Stimulated activated CD4-positive, alpha-beta T cell treated with anti-CD3 and anti-CD28 coated beads, Interleukin-15, amount 100 ng/mL, for 1 hour (primary cell): ENCODE measurements at places on chromosomes 2 and 18.

DNA sequence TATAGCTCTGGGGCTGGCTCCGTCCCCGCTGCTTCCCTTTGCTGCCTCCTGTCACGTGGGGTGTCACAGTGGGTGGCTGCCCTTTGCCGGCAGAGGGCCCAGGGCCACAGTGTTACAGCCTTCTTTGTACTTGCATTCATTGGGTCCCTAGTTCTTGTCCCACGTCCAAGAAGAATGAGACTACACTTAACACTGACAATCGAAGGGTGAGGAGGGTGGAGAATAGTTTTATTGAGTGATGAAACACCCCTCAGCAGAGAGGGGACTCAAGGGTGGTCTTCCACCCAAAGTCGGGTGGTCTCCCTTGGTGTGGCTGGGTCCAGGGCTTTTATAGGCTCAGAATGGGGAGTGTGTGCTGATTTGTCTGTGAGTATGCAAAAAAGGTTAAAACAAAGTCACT, 1.9 kb downstream of the ATG4B start:
- no peak for DNase-seq

DNA sequence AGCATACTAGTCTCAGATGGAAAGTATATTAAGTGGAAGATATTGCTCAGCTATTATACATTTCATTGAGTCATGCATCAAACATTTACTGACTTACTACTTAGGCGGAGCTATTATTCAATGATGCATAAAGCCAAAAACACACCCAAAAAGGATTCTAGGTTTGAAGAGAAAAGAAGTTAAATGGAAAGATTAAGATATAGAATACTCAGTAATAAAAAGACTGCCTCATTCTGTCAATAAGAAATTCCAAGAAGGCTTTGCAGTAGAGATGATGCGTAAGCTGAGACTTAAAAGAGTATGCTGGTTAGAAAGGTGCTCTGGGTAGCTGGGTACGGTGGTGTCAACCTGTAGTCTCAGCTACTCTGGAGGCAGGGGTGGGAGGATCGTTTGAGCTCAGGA, 27.6 kb downstream of the STK17B start:
- DNase-seq, result no peak

DNA sequence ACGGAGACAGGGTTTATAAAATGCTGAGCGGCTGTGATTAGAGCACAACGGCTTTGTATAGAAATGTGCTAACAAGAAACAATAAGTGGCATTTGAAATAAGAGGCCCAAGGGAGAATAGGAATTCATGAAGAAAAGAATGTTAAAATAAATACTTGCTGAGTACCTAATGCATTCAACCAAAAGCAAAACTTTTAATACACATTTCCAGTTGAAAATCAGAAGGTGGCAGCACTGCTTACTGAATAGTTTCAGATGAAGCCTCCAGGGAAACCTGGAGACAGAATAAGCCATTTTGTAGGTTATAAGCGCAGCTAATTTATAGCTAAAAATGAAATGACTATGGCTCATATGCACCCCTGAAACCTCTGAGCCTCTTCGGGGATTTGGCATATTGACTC, 286.6 kb downstream of the DPP10 start:
- no peak for DNase-seq

DNA sequence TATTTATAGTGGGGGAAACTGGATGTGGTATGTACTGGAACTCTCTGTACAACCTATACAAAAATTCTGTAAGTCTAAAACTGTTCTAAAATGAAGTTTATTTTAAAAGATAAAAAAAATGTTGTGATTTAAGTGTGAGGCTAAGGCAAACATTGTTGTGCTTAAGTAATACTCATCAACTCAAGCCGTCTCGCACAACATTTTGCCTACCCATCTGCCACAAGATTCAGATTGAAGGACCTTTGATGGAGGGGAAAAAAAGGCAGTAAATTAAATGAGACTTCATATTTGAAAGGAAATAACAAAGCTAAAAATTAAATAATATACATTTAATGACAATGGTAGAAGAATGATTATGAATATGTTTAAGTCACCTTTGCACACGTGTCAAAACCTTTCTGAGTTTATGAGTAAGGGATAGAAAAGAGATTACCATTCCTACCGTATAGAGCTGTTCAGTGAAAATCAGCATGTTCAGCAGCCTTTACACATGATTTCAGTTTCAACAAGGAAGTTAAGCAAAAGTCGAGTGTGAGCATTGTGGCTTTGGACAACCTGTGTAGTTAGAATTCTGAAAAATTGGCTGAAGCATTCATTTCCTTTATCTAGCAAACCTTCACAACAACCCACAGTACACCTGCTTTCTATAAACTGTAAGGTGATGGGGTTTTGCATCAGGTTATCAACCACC, 499.3 kb downstream of the IRS1 start:
- no peak for DNase-seq

DNA sequence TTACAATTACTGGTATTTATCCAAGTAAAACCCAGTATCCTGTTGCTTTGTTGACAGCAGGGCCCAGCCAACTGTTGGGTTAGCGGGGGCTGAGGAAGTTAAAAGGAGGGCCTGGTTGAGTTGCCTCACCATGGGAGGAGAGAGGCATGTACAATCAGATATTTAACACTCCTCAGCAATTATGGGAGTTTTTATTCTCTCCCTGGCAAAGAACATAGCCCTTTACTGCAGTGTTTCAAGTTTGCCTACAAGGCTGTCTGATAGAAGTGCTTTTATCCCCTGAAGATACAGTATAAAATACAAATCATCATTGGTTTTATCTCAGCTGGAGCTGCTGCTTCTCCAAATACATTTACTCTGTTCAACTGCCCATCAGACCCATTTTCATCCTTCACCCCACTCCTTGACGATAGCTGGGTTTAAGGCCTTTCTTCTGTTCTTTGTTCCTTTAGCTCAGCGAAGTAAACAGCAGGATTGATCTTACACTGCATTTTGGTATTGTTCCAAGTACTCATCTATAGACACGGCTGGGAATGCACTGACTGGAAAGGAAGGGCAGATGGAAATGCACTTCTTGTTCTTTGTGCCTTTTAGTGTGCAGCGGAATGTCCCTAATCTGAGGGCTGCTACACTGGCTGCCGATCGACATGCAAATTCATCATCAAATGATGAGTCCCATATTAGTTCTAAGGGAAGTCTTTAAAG, 402.5 kb upstream of the SPRED2 start:
- DNase-seq, result no peak

- no peak for DNase-seq
Observed at GRCh38 chr2:171042253-171042969, 113.4 kb downstream of the GORASP2 start.

DNA sequence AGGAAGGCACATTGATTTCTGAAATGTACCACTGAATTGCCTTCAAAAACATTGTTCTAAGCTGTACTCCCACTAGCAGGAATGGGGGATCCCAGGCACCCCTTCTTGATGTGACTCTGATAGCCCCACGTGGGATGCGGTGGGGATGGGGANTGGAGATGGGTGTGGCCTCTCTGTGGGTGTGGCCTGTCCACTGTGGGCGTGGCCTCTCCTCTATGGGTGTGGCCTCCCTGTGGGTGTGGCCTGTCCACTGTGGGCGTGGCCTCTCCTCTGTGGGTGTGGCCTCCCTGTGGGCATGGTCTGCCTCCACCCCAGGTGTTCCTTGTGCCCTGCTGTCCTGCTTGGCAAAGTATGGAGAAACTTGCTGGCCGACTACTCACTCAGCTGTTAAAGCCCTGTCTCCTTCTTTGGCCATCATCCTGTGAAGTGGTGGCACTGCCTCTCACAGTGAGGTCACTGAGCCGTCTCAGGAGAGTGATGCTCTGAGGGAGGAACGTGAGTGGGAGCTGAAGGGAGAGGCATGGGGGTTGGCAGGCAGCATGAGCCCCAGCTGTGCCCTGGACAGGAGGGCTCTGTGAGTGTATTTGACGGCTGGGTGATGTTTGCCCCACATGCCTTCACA, 6.7 kb upstream of the PARD6G start:
- DNase-seq, result no peak

- no peak for DNase-seq
Observed at GRCh38 chr2:160375037-160375436, 118.6 kb downstream of the RBMS1 start.

DNA sequence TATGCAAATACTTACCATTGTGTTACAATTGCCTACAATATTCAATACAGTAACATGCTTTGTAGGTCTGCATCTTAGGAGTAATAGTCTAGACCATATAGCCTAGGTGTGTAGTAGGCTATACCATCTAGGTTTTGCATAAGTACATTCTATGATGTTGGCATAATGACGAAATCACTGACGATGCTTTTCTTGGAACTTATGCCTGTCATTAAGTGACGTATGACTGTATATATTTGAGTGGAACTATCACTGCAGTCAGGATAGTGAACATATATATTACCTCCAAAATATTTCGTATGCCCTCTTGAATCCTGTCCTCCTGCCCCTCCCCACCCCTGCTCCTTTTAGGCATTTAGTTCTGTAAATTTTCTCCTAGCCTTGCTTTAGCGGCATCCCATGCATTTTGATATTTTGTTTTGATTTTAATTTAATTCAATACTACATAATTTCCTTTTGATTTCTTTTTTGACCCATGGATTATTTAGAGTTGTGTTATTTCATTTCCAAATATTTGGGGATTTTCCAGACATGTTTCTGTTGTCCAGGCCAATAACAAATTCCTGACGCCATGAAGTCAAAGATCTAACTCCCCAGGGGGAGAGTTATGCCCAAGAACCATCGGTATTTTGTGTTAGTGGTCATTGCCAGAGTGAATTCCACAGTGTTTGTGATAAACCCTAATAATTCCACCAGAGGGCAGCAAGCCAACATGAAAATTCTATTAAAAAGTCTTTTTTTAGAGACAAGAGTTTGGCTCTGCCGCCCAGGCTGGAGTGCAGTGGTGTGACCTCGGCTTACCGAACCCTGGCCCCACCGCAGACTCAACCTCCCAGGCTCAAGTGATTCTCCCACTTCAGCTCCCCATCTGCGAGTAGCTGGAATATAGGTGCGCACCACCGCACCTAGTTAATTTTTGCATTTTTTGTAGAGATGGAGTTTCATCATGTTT, 24.2 kb upstream of the CASP8 start:
- no peak for DNase-seq

DNA sequence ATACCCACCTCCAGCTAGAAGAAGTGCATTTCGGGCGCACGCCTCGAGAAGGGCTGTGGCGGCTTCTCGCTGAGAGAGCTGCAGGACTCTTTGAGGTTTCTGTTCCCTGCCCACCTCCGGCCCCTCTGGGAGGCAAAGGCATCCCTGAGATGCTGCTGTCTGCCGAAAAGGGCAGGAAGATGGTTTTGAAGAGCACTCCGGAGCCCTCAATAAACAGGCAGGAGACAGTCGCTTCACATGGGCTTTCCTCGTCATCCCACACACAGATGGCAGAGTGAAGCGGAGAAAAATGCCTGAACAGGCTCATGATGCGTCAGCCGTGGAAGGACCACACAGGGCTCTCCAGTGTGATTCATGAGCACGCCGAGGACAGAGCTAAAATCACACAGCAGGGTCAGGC, 25.4 kb upstream of the GLI2 start:
- DNase-seq, result no peak

DNA sequence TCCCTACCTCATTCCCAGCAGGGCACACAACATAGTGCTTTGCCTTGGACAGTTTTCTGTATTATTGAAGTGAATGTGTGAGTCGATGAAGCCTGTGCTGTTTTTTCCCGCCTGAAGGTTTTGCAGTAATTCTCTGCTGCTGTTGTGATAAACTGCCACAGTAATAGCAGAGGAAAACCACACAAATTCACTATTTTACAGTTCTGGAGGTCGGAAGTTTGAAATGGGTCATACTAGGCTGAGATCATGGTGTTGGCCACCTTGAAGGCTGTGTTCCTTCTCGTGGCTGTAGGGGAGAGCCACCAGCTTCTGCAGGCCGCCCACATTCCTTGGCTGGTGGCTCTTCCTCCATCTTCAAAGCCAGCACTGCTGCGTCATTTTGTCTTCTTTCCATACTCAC, 678 bp upstream of the SLC16A14 start:
- no peak for DNase-seq

DNA sequence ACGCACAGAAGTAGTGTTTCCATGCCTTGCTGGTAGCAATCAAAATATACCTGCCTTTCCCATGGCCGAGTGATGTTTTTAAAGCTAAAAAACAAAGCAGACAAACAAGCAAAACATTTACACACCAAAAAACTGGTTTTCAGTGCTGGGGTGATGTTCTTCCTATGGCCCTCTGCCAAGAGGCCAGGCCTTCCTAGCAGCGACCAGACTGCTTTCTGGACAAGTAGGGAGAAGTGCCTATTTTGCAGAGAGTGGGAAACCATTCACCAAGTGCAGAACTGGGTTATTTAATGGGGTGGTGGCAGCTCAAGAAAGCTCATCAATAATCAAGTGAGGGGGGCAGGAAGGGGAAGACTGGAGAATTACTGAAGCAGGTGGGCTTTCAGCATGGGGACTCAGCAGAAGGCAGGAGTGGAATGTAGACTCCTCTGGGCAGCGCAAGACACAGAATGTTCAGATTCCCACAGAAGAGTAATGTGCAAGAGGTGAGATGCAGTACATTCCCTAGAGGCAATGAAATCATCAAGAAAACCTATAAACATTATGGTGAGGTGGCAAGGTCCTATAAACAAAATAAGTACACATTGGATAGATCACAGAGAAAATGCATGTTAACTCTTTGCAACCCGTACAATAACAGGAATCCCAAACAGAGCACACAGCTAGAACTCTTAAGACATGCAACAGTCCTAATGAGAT, 44.0 kb downstream of the CPO start:
- DNase-seq, result no peak

DNA sequence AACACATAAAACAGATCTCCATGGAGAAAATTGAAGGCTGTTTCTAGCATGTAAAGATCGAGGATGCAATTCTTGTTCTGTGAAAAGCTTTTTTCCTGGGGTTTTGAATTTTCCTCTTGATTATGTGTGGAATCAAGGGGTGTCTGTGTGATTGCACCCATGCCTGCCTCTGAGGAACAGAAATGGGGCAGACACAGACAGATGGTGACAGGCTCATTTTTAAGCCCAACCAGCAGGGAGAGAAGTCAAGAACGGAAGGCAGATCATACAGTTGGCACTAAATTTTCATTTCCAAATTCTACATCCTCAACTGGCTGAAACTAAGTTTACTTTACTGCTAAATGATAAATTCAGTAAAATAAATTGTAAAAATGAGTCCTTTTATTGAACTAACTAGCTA, 1037.7 kb upstream of the KLHL29 start:
- no peak for DNase-seq

GRCh38 chr2:159904127-159904958, 106.3 kb upstream of the CD302 start:
- peak; percentile 73 for DNase-seq

GRCh38 chr2:11446733-11447248, 19.2 kb downstream of the E2F6 start:
- peak; percentile 14 for DNase-seq

DNA sequence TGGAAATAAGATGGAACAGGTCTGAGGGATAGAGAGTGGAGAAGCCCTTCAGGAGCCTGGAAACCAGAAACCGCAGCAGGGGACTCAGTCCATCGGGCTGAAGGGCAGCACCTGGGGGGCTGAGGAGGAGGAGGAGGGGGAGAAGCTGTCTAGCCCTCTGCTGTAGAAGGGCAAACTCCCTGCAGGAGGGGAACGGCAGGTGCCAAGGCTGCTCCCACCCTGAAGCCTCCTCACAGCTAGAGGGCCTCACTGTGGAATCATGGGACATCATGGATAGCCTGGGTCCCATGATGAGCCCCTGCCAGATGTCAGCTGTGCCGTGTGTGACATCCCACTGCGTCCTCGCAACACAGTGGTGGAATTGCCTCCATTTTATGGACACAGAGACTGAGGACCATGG, 435 bp downstream of the MYO7B start:
- no peak for DNase-seq

- DNase-seq, result no peak
Observed at GRCh38 chr2:241223211-241224017, 34.9 kb downstream of the ANO7 start.
